ENCODE measurements at places on chromosomes 16 and 17.
A peak's percentile ranks its signal among the peaks of the same experiment; 100 is the strongest.

DNA sequence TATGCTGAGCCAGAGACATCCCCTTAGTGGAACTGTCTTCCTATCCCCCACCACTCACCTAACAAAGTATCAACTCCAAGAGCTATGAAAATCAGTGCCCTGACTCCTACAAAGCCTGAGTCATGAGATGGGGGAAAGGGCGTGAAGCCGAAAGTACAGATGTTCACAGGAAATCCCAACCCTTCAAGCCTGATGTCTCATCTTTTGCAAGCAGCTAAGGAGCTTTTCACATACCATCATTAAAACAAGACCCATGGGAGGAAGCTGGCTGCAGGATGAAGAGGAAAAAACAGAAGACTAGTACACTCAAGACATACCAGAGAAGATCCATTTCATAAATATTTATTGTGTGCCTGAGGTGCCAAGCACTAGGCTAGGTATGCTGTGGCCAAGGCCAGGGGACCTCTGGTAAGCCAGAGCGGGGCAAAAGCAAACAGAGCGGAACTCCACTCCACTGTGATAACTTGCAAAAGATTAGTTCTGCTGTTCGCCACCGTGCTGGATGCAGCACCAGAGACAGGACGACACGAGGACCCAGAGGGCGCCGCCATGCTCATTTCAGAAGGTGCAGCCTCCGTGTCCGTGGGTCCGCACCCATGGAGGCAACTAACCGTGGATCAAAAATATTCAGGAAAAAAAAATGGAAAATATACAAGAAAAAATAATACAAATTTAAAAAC lies 4.5 kb upstream of the MNT start:
- DNase-seq, result no peak

DNA sequence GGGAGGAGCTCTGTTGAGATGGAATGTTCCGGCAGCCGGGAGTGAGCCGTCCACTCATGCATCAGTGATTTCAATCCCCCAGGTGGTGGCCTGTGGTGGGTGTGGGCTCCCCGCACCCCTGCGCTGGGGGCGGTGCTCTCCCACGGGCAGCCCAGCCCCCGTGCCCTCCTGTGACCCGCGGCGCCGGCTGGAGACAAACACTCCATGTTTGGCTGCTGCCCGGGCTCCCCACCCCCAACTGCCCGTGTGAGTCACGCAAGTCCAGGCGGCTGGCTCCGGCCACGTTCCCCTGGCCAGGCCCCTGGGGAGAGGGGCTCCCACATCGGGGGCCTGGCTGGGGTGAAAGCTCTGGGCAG lies 29.4 kb downstream of the CACNA1H start:
- no peak for DNase-seq

GRCh38 chr17:39636927-39637736 lies at the start of gene STARD3:
TSS of gene STARD3 (plus strand) at chr17:39637144. CDS start at chr17:39653532, 16,388 bp downstream.
- DNase-seq, result peak; percentile 77

GRCh38 chr17:37054894-37055293 lies 106.1 kb downstream of the AATF start:
- DNase-seq, result no peak

- DNase-seq, result no peak
These were observed 21.0 kb upstream of the NOS2 start for GRCh38 chr17:27821318-27821717.

- DNase-seq, result no peak
These were observed 23.4 kb downstream of the RBL2 start for GRCh38 chr16:53457670-53458069.

- no peak for DNase-seq
These were observed 156.5 kb downstream of the FOXL1 start for GRCh38 chr16:86734543-86735460.

- DNase-seq, result no peak
These were observed 35.6 kb upstream of the ENDOV start for GRCh38 chr17:80379348-80379747.

DNA sequence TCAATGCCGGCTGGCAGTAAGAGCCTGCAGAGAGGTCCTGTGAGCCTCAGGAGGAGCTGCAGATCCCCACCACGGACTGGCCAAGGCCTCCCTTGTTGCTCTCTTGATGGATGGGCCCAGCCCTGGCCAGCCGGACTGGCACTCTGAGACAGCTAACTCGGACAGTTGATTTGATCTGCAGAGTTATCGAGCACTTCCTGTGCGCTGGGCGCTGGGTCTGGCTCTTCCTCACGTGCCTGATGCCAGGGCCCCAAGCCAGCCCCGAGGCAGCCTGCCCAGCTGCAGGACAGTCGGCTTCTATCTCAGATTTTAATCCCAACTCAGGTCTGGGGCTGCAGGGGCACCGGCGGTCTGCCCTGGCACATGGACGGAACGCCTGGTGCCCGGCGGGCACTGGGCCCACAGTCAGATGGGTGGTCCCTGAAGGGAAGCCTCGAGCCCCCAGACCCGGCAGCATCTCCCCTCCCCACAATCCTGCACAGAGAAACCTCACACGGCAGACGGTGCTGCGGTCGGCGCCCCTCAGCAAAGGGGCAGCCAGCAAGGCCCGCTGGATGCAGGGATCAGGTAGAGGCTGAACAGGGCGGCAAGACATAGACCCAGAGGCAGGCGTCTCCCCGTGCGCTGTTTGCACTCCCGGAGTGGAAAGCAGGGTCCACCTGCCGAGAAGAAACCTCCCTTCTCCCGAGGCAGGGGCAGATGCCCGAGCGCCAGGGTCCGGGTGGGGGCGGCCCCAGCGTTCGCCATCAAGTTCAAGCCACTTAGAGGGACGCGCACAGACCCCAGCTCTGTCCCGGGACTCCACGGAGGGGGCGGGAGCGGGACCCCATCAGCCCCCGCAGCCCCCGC lies 34.0 kb downstream of the TIMM22 start:
- DNase-seq, result no peak

DNA sequence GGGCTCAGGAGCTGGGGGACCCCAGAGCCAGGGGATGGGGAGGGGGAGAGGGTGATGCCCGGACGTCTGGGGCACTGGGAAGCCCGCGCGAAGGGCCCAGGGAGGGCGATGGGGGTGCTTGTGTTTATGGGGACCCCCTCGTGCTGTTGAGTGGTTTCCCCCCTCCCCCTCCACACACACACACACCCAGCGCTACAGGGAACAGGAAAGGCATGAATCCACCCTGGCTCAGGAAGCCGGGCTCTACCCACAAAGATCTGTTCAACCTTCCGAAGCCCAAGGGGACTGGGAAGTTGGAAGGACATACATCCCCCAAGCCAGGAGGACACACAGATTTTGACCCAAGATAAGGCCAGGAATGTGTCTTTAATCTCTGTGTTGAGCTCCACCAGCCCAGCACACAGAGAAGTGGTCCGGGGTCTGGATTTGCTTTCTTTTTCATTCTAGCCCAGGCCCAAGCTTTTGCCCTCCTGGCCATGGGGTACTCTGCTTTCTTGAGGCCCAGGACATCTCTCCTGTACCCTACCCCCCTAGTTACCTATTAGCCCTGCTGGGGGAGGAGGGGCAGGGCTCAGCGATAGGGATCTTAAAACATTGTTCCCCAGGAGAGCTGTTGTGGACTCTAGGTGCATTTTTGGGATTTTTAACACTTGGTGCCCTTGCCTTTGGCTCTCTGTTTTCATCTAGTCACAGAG lies 1.2 kb downstream of the UBALD2 start:
- no peak for DNase-seq

- DNase-seq, result no peak
These were observed 1.0 kb upstream of the GLG1 start for GRCh38 chr16:74607962-74608356.

DNA sequence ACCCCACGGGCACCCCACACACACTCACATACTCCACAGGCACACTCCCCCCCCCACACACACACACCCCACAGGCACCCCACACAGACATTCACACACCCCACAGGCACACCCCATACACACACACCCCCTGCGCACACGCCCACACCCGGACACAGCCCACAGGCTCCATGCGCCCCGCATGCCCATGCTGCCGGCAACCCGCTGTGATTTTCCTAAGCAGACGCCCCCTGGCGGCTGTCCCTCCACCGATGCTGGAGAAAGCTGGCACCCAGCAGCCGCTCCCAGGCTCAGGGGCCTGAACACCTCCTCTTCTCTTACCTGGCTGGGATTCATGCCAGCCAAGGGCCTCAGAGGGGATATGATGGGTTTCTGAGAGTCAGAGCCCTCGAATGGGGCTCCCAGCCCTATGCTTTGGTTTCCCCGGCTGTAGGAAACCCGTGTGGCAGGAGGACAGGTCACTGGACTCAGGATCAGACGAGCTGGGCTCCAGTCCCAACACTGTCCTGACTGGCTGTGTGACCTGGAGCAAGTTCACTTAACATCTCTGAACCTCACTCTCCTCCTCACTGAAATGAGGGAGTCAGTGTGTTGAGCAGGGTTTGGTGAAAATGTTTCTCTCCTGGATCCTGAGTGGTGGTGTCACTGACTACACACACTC lies 19.6 kb upstream of the TNFRSF13B start:
- DNase-seq, result peak; percentile 70

GRCh38 chr17:9368631-9369030 lies 207.0 kb downstream of the STX8 start:
- no peak for DNase-seq

DNA sequence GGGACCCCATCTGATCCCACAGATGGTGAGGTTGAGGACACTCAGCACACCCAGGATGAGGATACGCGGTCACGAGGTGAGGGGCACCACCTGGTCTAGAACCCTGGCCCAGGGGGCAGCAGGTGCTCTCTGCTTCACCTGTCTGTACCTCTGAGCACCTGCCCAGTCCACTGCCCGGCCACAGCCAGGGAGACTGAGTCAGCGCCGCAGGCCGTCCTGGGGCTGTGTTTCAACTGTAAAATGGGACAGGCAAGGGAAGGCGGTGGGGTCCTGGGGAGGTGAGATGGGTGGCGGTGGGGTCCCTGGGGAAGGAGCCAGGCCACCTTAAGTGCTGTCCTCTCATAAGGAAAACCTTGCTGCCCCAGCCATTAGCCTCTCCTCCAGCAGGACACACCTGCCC lies 60.4 kb downstream of the ENGASE start:
- DNase-seq, result no peak

GRCh38 chr17:31156326-31156725 lies 61.5 kb downstream of the NF1 start:
- DNase-seq, result no peak

- no peak for DNase-seq
These were observed 1.7 kb downstream of the MAP3K3 start for GRCh38 chr17:63623786-63624530.

DNA sequence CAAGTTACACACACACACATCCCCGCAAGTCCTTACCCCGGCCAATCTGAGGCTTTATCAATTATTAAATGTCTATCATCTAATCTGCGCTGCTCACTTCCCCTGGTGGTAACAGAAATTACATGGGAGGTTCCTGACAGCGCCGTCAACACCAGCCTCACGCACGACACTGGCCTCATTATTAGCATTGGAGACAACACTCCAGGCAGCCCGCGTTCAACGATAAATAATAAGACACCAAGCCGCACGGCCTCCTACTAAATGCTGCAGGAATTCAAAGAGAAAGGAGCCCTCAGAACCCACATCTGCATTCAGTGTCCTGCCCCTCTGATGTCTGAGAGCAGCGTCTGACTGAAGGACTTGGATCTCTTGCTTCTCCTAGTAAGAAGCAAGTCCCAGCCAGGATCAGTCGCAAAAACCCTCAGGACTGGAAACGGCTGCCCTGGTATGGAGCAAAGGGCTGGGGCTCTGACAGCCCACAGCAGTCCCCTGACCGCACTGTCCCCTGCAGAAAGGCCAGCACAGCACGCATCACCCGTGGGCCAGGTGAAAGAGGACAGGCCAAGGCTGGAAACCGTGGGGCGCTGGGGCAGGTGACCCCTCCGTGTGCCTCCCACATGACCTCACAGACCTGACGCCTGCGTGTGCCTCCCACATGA lies 7.6 kb upstream of the RPH3AL start:
- no peak for DNase-seq

DNA sequence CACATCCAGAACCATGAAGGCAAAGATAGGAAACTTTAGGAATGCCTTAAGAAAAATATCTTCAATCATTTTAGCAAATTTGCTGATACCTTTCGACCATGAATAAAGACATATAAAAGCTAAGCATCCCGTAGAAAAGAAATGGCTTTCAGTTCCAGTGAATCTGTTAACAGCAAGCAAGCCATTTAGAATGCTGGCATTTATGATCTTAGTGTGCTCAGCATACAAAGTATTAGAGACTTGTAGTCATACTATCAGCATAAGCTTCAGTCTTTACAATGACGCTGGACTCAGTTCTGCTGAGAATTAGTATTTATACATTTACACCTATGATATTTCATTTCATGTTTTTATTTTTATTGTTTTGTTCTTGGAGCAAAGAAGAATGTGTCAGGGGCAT lies 38.7 kb downstream of the VAT1L start:
- no peak for DNase-seq

GRCh38 chr17:36641331-36641876 lies 40.0 kb downstream of the MRM1 start:
- DNase-seq, result no peak

DNA sequence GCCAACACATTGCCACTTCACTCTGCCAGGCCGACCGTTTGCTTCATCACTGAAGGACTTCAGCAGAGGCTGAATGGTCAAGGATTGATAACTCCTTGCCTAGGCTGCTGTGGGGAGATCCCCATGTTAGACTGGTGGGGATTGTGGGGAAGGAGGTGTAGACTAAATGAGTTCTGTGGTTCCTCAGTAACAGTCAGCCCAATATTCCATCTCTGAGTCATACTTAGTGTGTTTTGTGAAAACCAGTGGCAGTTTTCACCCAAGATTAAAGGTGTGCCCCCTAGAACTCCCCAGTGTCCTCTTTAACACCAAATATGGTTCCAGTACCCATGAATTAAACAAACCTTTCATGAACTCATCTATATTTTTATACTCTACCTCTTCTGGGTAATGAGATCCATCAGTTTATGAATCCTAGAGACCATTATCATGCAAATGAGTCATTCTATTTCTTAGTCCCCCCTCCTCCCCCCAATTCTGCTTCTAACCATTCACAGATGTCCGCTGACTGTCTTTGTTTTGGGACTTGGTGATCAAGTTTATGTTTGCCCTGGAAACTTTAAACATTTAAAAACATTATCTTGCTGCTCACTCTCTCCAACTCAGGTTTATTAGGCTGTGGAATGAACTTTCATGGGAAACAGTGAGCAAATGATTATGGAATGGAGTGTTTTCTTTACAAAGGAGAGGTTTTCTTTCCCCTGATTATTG lies 66.8 kb upstream of the GAS7 start:
- no peak for DNase-seq

GRCh38 chr16:11401161-11402050 lies 56.1 kb downstream of the RMI2 start:
- no peak for DNase-seq

All from NCI-H1105 (cell line).